Pulmonary artery endothelial cell (primary cell): ENCODE measurements at places on chromosomes 12 and 14. TPM values are rescaled to one million over a fixed set of nuclear protein-coding genes. Genes with fewer than 3 reads are reported as not detected.

The SERPINA12 gene
- not detected in 2 replicates for total RNA-seq

The TNFAIP2 gene
- 23.2 and 25.3 TPM in 2 replicates for total RNA-seq

The BHLHE41 gene
- 0.21 and 0.26 TPM in 2 replicates for total RNA-seq

The OR6C2 gene
- total RNA-seq, result not detected in 2 replicates

The GPR68 gene
- 0.46 and 1.3 TPM in 2 replicates for total RNA-seq

DNA sequence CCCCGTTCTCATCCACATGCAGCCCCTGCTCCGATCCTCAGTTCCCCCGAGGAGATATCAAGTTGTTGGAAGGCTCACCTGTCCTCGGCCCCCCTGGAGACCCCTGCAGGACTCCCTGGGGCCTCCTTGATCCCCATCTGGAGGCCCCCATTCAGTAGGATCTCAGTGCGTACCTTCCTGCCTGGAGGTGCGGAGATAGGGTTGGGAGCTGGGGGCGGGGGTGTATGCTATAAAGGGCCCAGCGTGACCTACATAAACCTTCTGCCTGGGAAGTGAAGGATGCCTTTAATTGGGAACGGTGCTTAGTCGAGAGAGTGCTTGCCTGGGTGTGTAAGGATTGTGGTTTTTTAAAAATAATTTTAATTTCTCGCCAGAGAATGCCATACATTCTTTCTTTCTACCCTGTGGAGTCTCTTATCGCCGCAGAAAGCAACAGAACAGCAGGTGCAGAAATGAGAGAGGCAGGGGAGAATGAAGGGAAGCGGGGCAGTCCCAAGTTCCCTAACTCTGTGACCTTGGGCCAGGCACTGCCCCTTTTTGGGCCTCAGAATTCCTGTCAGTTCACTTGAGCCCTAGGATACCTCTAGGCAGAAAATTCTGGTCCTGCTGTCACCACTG, 153.7 kb downstream of the TSPAN9 start:
- DNase-seq, result no peak

- DNase-seq, result no peak
Observed at GRCh38 chr14:102105369-102105768, 18.5 kb upstream of the HSP90AA1 start.

DNA sequence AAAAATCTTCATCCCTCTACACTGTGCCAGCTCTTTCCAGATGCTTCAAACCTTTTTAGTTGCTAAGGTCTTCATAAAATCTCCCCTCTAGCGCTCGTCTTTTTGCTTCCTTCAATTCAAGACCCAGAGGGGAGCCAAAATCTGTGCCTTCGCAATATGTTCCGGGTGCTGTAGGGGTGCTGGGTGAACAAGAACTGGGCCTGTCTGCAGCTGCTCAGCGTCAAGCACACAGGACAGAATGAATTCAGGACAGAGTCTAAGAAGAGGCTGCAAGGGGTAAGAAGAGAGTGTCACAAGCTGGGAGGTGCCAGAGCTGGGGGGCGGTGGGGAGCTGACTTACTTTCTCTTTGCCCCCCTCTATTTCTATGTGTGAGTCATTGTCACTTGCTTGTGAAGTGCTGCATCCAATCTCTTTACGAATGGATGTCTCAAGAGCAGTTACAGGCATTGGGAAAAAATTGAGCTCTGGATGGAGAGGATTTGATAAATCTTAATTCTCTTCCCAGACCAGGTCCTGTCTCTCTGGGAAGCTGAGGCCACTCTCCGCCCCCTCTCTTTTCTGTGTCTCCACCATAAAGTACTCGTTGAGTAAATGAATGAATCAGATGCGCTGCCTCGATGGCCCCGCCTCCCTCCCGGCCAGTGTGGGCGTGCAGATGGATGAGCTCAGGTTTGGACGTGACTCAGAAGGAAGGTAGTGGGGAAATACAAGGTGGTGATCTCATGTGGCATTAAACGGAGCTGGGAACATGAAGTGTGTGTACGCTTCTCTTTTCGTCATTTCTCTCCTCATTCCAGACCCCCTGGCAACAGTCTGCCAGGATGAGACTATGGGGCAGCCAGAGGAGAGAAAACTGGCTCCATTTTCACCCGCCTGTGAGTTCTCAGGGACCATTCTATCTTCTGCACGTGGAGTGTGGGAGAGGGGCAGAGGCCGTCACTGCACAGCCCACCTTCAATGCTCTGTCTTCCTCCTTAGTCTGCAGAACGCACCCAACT, 91.3 kb downstream of the TSPAN9 start:
- no peak for DNase-seq

- no peak for DNase-seq
Observed at GRCh38 chr12:126847005-126847629, 1419.9 kb upstream of the TMEM132C start.

GRCh38 chr14:22994762-22995275, 12.5 kb upstream of the AJUBA start:
- DNase-seq, result no peak

DNA sequence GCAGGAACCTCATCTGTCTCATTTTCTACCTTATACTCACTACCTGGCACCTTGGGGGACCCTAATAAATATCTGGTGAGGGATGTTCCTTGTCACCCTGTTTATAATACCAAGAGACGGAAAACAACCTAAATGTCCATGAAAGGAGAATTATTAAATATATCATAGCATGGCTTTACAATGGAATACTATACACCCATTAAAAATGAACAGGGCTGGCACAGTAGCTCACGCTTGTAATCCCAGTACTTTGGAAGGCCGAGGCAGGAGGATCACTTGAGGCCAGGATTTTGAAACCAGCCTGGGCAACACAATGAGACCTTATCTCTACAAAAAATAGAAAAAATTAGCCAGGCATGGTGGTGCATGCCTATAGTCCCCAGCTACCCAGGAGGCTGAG, 34.3 kb upstream of the SPPL3 start:
- DNase-seq, result no peak

DNA sequence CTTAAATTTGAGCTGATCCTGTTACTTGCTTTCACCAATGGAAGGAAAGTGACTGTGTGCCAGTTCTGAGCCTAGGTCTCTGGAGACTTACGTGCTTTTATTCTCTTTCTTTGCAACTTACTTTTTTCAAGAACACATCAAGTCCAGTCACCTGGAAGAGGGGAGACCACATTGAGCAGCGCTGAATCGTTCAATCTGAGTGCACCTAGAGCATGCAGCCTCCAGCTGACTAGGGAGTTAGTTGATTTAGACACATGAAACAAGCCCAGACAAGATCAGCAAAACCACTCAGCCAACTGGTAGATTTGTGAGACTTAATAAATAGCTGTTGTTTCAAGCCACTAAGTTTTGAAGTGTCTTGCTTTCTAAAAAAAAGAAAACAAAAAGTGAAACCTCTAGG, 1014.8 kb upstream of the FBXO33 start:
- DNase-seq, result no peak

GRCh38 chr14:50808053-50808452, 22.9 kb downstream of the NIN start:
- no peak for DNase-seq

DNA sequence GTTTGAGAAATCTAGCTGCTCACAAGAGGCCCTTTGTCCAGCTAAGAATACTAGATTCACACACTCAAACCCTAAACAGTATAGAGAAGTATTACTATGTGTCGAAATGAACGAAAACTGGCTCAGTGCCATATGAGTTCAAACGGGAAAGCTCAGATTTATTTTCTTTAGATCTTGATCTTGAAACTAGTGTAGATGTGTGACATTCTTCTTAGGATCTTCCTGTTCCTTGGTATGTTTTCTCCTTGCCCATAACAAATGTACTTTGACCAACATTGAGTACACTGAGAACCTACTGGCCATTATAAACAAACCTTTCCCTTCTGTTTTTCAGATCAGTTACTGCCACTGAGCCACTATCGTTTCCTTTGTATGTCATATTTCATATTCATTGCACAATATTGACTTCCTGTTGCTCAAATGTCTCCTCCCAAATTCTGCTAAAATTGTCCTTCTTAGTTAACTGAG, 21.3 kb downstream of the MYBPC1 start:
- no peak for DNase-seq
